HepG2 (cell line): ENCODE measurements at places on chromosomes 6 and 20. TPM values are rescaled to one million over a fixed set of nuclear protein-coding genes. Genes with fewer than 3 reads are reported as not detected.

GRCh38 chr20:36628076-36628475 lies 17.9 kb downstream of the SLA2 start:
- no peak overlapping the region for H3K27ac ChIP-seq
- H3K27me3 ChIP-seq, result no peaks in the 10 kb centered on the region
- no peaks in the 10 kb centered on the region for H3K36me3 ChIP-seq
- peaks cover 48% of the 10 kb centered on the region for H3K4me1 ChIP-seq

GRCh38 chr6:151501511-151502136 lies 7.8 kb downstream of the CCDC170 start:
- peaks cover 60% of the 10 kb centered on the region for H3K4me1 ChIP-seq
- DNase-seq, result peak; percentile 81
- H3K4me3 ChIP-seq, result no peak overlapping the region; the same call in 1 of the 2 replicates

CST7 gene
- not detected in 2 replicates for total RNA-seq

- H3K4me1 ChIP-seq, result peaks cover 58% of the 10 kb centered on the region
- no peaks in the 10 kb centered on the region for H3K36me3 ChIP-seq
- H3K4me3 ChIP-seq, result no peak overlapping the region
- 0 out of 2 replicates have a peak, but pooled peaks cover 2% of the 10 kb centered on the region for H3K27me3 ChIP-seq
- DNase-seq, result no peak
Measured at GRCh38 chr20:43450841-43451799, 6.6 kb upstream of the SRSF6 start.
